ENCODE measurements at places on chromosomes 4 and X. TPM values are rescaled to one million over a fixed set of nuclear protein-coding genes. Genes with fewer than 3 reads are reported as not detected.
A peak's percentile ranks its signal among the peaks of the same experiment; 100 is the strongest.

APLN gene
- total RNA-seq: 5.5 TPM

HERC5 gene
- 5.6 TPM for total RNA-seq

GRCh38 chr4:101140228-101140627 lies 207.1 kb downstream of the PPP3CA start:
- H3K4me3 ChIP-seq: no peak overlapping the region
- DNase-seq: no peak
- H3K27me3 ChIP-seq: no peaks in the 10 kb centered on the region
- H3K4me1 ChIP-seq: peaks cover 17% of the 10 kb centered on the region
- H3K36me3 ChIP-seq: no peaks in the 10 kb centered on the region

COL4A6 gene
- total RNA-seq: 1.4 TPM

SGMS2 gene
- 21.8 TPM for total RNA-seq

- DNase-seq: no peak
- H3K36me3 ChIP-seq: no peaks in the 10 kb centered on the region
- no peak overlapping the region for H3K4me3 ChIP-seq
- no peaks in the 10 kb centered on the region for H3K4me1 ChIP-seq
Measured at GRCh38 chrX:122272011-122272410, 912.1 kb upstream of the GRIA3 start.

NMU gene
- not detected for total RNA-seq

SULT1B1 gene
- 0.64 TPM for total RNA-seq

- no peak for DNase-seq
- H3K4me1 ChIP-seq: no peaks in the 10 kb centered on the region
- H3K27ac ChIP-seq: no peak overlapping the region
- H3K4me3 ChIP-seq: no peak overlapping the region
Measured at GRCh38 chr4:31241504-31242106, 521.4 kb downstream of the PCDH7 start.

DNA sequence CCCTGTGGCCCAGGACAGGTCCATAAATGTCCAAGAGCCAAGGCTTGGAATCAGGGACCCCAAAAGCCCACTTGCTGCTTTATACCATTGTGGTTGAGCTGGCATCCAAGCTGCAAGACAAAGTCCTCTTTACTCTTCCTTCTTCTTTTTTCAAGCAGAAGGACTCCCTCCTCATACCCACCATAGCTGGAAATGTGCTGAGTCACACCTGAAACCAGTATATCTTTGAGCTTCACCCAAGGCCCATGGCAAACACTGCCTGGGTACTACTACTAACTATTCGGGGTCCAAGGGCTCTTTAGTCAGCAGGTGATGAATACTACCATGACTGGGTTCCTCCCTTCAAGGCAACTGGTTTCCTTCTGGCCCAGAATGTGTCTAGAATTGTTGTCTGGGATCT lies 37.3 kb upstream of the NMU start:
- H3K36me3 ChIP-seq: no peaks in the 10 kb centered on the region
- no peak for DNase-seq
- H3K27ac ChIP-seq: no peak overlapping the region
- H3K27me3 ChIP-seq: no peaks in the 10 kb centered on the region
- H3K4me1 ChIP-seq: no peaks in the 10 kb centered on the region
- no peak overlapping the region for H3K4me3 ChIP-seq

- peaks cover 4% of the 10 kb centered on the region for H3K4me1 ChIP-seq
- no peak overlapping the region for H3K27ac ChIP-seq
- no peak for DNase-seq
- H3K4me3 ChIP-seq: no peak overlapping the region
Measured at GRCh38 chr4:109296527-109296926, 5.9 kb downstream of the COL25A1 start.

- DNase-seq: no peak
- no peaks in the 10 kb centered on the region for H3K36me3 ChIP-seq
- no peaks in the 10 kb centered on the region for H3K4me1 ChIP-seq
- no peak overlapping the region for H3K4me3 ChIP-seq
- H3K27me3 ChIP-seq: no peaks in the 10 kb centered on the region
Measured at GRCh38 chr4:163251204-163251603, 81.2 kb downstream of the NPY1R start.

TMSB15B gene
- total RNA-seq: 1.5 TPM

SLC26A1 gene
- total RNA-seq: 55.0 TPM

GRCh38 chr4:39502019-39502663 lies 25.1 kb downstream of the UGDH start:
- H3K27me3 ChIP-seq: no peaks in the 10 kb centered on the region
- no peaks in the 10 kb centered on the region for H3K36me3 ChIP-seq
- H3K27ac ChIP-seq: peak overlapping the region; percentile 61
- H3K4me3 ChIP-seq: no peak overlapping the region
- H3K4me1 ChIP-seq: no peaks in the 10 kb centered on the region

DNA sequence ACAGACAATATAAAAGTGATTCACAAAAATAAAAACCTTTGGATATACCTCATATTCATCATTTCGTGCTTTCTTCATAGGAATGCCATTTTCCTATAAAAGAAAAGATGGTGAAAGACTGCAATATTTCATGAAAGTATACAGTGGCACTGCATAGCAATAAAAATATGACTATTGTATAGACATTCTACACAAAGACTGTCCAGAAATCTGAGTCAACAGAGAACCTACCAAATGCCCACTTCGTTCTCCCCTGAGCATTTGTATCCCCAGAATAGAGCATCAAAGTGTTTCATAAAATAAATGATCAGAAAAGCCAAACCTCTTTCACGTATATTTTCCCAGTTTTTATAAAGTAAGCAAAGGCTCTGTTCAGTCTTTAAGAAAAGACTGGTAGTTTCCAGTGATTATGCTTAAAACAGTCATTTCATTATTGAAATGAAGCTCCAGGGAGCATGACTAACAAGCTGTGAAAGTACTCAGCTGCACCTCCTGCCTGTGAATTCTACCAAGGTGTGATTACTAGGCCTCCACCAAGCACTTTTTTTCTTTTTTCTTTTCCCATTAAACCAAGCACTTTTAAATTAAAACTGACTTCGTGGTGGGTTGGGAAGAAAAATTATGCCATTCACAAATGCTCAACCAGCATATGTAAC lies 20.2 kb downstream of the PPA2 start:
- no peaks in the 10 kb centered on the region for H3K4me1 ChIP-seq
- H3K36me3 ChIP-seq: no peaks in the 10 kb centered on the region
- H3K27me3 ChIP-seq: no peaks in the 10 kb centered on the region
- no peak for DNase-seq
- H3K27ac ChIP-seq: no peak overlapping the region

L1CAM gene
- 50.1 TPM for total RNA-seq

DNA sequence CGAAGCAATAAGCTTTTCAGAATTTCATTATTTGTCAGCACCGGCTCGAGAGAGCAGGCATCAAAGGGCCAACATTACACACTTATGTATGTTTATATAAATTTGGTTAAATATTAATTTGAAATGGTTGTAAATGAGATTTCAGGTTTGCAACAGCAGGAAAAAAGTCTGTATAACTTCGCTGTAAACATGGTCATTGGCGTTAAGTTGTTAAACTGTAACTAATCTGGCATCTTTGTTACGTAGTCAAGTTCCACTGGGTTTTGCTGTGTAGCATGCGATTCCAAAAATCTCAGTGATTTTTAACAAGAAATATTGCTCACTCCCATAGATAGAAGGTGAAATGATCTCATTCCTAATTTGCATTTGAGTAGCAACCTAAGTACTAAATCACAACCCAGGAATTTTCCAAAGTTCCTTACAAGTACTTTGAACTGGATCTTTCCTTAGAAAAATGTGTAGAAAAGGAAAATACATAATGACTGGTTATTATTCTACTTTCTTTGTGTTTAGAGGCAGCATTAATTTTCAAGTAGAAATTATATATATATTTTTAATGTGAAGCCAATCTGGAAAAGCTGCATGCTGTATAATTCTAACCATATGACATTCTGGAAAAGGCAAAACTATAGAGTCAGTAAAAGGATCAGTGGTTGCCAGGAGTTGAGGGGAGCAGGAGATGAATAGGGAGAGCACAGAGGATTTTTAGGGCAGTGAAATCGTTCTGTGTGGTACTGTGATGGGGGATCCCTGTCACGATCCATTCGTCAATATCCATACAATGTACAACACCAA lies 222.1 kb downstream of the CBR4 start:
- H3K36me3 ChIP-seq: no peaks in the 10 kb centered on the region
- H3K27me3 ChIP-seq: no peaks in the 10 kb centered on the region
- no peak overlapping the region for H3K4me3 ChIP-seq
- no peak for DNase-seq

POF1B gene
- total RNA-seq: 0.34 TPM

DNA sequence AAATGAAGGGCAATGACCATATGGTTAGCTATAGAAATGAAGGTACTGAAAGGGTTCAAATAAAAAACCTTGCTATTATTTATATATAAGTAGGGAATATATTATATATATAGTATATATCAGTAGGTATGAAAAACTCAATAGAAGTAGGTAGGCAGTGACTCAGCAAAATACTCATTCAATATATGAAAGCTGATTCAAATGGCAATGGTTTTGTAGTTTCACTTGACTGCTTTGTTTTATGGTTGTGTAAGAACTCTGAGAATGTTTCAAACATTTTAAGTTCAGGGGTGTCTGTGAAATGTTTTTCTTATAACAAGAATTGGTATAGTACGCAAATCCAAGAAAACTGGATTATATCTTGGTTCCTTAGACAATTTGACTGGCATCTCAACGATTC lies 4.1 kb downstream of the ZNF280C start:
- H3K27ac ChIP-seq: no peak overlapping the region
- no peak overlapping the region for H3K4me3 ChIP-seq
- no peak for DNase-seq

DNA sequence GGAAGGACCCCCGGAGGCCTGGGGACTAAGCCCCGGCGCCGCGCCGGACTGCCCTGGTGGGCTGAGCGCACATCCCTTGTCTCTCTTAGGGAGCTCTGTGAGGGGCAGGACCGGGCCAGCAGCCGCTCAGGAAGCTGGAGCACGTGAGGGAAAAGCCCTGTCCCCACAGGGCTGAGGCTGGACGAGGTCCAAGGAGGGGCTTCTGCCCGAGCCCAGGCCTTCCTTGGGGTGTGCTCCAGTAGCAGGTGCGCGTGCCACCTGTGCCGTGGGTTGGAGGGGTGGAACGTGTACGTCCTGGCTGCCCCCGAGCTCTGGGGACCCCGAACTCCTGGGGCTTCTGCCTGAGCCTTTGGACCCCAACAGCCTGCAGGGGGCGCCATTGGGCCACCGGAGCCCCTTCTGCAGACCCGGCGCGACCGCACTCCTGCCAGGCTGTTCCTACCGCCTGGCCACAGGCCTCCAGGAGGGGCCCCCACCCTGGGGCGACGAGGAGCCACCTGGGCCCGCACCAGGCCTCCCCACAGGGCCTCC lies 27.2 kb downstream of the TACC3 start:
- no peak overlapping the region for H3K4me3 ChIP-seq
- H3K4me1 ChIP-seq: no peaks in the 10 kb centered on the region
- H3K27ac ChIP-seq: no peak overlapping the region
- peak; percentile 79 for DNase-seq
- H3K27me3 ChIP-seq: peaks cover 4% of the 10 kb centered on the region

IQSEC2 gene
- total RNA-seq: 38.2 TPM

DNA sequence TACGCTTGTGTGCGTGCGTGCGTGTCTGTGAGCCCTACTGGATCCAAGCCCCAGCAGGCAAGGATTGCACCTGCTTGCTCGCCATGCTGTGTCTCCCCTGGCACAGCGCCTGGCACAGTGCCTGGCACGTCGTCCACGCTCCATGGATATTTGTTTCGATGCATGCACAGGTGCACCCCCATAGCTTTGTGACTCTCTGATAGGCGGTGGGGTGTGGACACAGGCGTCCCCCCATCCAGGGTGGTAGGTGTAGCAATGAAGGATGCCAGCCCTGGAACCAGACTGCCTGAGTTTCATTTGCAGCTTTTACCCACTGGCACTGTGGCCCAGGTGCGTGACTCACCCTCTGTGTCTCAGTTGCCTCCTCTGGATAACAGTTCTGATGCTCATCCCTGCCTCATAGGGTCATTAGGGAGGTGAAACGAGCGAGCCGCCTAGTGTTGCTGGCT lies 20.2 kb downstream of the PIGG start:
- no peaks in the 10 kb centered on the region for H3K4me1 ChIP-seq
- DNase-seq: no peak
- no peaks in the 10 kb centered on the region for H3K27me3 ChIP-seq
- H3K4me3 ChIP-seq: no peak overlapping the region

GRCh38 chr4:54498661-54499111 lies 159.1 kb upstream of the KIT start:
- no peak overlapping the region for H3K27ac ChIP-seq
- no peaks in the 10 kb centered on the region for H3K36me3 ChIP-seq
- H3K4me3 ChIP-seq: no peak overlapping the region
- H3K27me3 ChIP-seq: no peaks in the 10 kb centered on the region
- no peaks in the 10 kb centered on the region for H3K4me1 ChIP-seq

DNA sequence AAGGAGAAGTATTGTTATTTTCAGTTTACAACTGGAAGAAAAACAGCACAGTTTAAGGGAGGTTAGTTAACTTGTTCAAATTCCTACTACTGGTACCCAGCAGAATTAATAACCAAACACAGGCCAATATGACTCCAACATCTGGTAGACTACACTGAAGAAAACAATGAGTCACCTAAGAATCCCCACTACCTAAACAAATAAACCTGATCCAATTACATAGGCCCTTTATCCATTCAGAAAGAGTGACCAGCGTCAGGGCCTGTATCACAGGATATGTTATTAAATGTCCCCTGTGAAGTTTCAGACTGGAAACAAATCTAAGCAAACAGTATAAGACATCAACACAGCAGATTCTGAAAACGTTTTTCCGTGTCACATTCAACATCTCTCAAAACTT lies 492.5 kb upstream of the INTU start:
- no peaks in the 10 kb centered on the region for H3K4me1 ChIP-seq
- H3K27ac ChIP-seq: no peak overlapping the region
- no peaks in the 10 kb centered on the region for H3K36me3 ChIP-seq
- no peak overlapping the region for H3K4me3 ChIP-seq
- DNase-seq: no peak

GRCh38 chr4:73208376-73208775 lies 50.2 kb downstream of the ANKRD17 start:
- peaks cover 4% of the 10 kb centered on the region for H3K4me1 ChIP-seq
- DNase-seq: no peak
- no peaks in the 10 kb centered on the region for H3K27me3 ChIP-seq
- no peak overlapping the region for H3K4me3 ChIP-seq
- no peaks in the 10 kb centered on the region for H3K36me3 ChIP-seq

Measured in adrenal gland (tissue), 19 donors.